ENCODE measurements at places on chromosomes 1 and 21.

DNA sequence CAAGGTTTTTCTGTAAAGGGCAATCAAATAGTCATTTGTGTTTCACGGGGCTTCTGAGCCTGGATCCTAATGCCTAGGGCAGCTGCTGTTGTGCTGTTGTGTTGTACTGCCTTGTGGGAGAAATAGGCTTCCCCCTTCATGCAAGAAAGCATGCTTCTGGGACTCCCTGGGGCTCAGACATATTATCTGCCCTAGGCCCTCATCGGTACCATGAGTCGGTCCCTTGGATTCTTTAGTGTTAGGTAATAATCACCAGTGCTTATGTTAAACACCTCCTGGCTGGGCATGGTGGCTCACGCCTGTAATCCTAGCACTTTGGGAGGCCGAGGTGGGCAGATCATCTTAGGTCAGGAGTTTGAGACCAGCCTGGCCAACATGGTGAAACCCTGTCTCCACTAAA lies 245.9 kb downstream of the TNR start:
- no peak for DNase-seq

DNA sequence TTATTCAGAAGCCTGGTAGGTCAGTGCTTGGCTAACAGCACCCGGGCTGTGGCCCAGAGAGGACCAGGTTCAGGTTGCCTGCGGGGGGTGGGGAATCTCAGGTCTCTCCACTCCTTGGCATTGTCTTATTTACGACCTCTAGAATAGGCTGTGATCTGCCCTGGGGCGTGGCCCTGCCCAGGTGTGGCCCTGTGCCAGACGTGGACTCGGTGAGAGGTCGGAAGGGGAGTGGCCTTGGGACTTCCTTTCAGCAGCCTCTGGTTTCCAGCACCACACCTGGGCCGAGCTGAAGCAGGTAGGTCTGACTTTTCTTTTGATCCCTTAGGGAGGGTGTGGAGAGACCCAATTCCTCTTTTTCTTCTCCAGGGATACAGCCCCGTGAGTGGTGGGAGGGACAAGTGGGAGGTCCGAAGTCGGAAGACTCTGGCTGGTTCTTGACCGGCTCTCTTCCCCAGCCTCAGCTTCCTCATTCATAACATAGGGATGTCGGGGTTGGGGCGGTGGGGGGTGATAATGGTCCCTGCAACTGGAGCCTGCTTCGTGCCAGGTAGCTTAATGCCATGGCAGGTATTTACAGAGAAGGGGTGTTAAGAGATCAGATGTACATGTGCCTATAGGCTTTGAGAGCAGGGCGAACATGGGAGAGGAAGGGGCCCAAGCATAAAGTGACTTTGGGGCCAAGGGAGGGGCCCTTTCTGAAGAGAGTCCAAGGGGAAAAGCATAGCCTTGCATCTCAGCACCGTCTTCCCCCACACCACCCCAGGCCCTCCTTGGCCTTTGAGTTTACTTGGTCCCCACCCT lies 16.5 kb downstream of the ACOT11 start:
- no peak for DNase-seq

- DNase-seq = no peak
These were observed 10.5 kb downstream of the DNAH14 start for GRCh38 chr1:224939844-224940425.

- no peak for DNase-seq
These were observed 32.1 kb downstream of the NAV1 start for GRCh38 chr1:201570886-201571624.

- no peak for DNase-seq
These were observed 497.4 kb downstream of the SETD4 start for GRCh38 chr21:35562876-35563275.

DNA sequence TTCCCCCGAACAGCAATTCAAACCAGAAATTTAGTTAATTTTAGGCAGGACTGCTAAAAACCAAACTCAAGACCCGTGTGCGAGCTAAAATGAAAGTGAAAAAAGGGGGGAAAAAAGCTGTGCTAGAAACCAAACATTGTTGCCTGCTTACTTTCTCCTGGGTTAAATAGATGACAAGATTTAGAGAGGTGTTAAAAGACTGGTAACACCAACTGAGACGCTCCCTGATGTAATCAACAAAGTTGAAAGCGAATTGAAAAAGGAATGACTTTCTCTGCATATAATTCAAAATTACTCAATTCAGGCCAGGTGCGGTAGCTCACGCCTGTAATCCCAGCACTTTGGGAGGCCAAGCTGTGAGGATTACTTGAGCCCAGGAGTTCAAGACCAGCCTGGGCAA lies 6.8 kb downstream of the CDCA8 start:
- no peak for DNase-seq

- peak; percentile 47 for DNase-seq
These were observed 500 bp downstream of the EPHA10 start for GRCh38 chr1:37764414-37764825.

GRCh38 chr1:96634883-96635282 lies 86.7 kb upstream of the PTBP2 start:
- no peak for DNase-seq

DNA sequence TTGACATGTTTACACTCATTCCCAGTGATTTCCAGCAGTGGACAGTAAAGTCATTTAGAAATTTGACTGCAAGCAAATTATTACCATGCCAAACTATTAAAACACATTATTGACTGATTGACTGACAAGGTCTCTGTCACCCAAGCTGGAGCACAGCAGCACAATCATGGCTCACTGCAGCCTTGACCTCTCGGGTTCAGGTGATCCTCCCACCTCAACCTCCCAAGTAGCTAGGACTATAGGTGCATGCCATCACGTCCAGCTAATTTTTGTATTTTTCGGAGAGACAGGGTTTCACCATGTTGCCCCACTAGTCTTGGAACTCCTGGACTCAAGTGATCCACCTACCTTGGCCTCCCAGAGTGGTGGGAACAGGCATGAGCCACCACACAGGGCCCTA lies 24.2 kb downstream of the PTP4A2 start:
- no peak for DNase-seq

DNA sequence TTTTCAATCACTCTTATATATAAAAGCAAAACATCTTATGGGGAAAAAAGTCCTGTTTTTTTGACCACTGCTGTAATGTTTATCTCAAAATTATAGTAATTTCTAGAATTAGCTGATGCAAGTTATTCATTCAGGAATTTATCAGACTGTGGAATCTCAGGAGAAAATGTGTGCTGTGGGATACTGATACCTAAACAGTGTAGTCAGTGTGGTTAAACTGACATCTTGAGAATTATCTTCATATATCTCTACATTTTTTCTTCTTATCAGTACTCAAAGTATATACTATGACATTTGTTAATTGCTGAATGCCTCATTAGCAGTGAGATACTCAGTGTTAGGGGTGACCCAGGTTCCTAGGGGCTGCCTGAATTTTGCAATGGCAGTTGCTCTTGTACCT lies 839.3 kb downstream of the KCNT2 start:
- DNase-seq = no peak

- DNase-seq = no peak
These were observed 23.2 kb downstream of the KANK4 start for GRCh38 chr1:62295921-62296491.
